ENCODE measurements at places on chromosomes 1 and 21. TPM values are rescaled to one million over a fixed set of nuclear protein-coding genes. Genes with fewer than 3 reads are reported as not detected.

ADARB1 gene
- polyA plus RNA-seq = 6.7 TPM

RNU1-4 gene
- polyA plus RNA-seq = 26.8 TPM

CYYR1 gene
- polyA plus RNA-seq = 17.0 TPM

NBPF4 gene
- not detected for polyA plus RNA-seq

HSPA6 gene
- polyA plus RNA-seq = 2.6 TPM

GPA33 gene
- polyA plus RNA-seq = not detected

PTCH2 gene
- polyA plus RNA-seq = 0.24 TPM

NFASC gene
- 23.2 TPM for polyA plus RNA-seq

NRAS gene
- 13.3 TPM for polyA plus RNA-seq

PPM1J gene
- polyA plus RNA-seq = 3.4 TPM

ARHGEF16 gene
- 15.5 TPM for polyA plus RNA-seq

GBP1 gene
- 8.4 TPM for polyA plus RNA-seq

USH2A gene
- polyA plus RNA-seq = not detected

FYB2 gene
- 7.9 TPM for polyA plus RNA-seq

CELSR2 gene
- 10.6 TPM for polyA plus RNA-seq

Data from kidney (tissue), 22 donors.